ENCODE measurements at places on chromosomes 1 and 21. TPM values are rescaled to one million over a fixed set of nuclear protein-coding genes. Genes with fewer than 3 reads are reported as not detected.

NDUFS5 gene
- 153 TPM for total RNA-seq

MYBPH gene
- total RNA-seq, result not detected

GUCA2A gene
- not detected for total RNA-seq

DNA sequence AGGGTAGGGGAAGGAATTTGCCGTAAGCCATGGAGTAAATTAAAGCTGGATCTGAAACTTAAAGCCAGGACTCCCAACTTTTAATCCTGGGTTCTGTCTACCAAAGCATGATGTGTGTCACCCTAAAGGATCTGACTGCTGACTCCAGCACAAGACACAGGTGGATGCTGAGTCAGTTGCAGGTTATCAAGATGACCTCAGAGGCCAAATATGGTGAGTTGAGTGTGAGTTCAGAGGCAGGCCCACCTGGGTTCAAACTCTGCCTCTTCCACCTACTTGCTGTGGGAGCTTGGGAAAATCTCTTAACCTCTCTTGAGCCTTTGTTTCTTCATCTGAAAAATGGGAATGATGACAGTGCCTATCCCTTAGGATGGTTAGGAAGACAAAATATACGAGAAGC is 16.7 kb upstream of the LDLRAP1 start:
- H3K27me3 ChIP-seq, result no peaks in the 10 kb centered on the region
- no peaks in the 10 kb centered on the region for H3K36me3 ChIP-seq
- H3K4me1 ChIP-seq, result peaks cover 2% of the 10 kb centered on the region
- no peak overlapping the region for H3K27ac ChIP-seq

GRCh38 chr1:7052701-7053100 is 267.4 kb downstream of the CAMTA1 start:
- H3K36me3 ChIP-seq, result no peaks in the 10 kb centered on the region
- H3K27me3 ChIP-seq, result no peaks in the 10 kb centered on the region

DNA sequence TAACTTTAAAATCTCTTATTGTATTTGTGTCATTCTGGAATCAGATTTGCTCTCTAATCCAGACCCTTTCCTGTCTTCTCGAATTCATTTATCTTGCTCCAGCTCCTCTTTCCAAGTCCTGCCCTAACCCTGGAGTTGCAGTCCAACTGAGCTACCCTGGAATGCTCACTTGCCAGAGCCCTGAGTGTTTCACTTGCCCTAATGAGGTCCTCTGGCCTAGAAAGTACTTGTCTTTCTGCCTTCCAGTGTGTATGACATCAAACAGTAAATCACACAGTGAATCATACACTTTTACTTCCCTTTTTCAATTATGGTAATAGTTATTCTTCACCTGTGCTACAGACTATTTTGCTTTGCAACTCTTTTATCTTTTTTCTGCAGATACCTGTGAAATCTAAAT is 96.9 kb downstream of the NEK7 start:
- H3K4me3 ChIP-seq, result no peak overlapping the region
- no peaks in the 10 kb centered on the region for H3K27me3 ChIP-seq
- DNase-seq, result no peak
- H3K27ac ChIP-seq, result peak overlapping the region; percentile 85
- H3K36me3 ChIP-seq, result peaks cover 28% of the 10 kb centered on the region

GRCh38 chr21:17003258-17003615 is 509.6 kb upstream of the CXADR start:
- no peaks in the 10 kb centered on the region for H3K4me1 ChIP-seq
- no peak for DNase-seq
- no peak overlapping the region for H3K27ac ChIP-seq
- H3K4me3 ChIP-seq, result no peak overlapping the region
- no peaks in the 10 kb centered on the region for H3K36me3 ChIP-seq

- H3K36me3 ChIP-seq, result no peaks in the 10 kb centered on the region
- DNase-seq, result no peak
- H3K4me3 ChIP-seq, result no peak overlapping the region
- no peaks in the 10 kb centered on the region for H3K4me1 ChIP-seq
- no peak overlapping the region for H3K27ac ChIP-seq
These were observed 177.1 kb upstream of the RRP15 start for GRCh38 chr1:218108034-218108433.

- no peak overlapping the region for H3K27ac ChIP-seq
- no peak overlapping the region for H3K4me3 ChIP-seq
- DNase-seq, result no peak
- H3K36me3 ChIP-seq, result no peaks in the 10 kb centered on the region
These were observed 41.0 kb upstream of the EPS15 start for GRCh38 chr1:51560034-51560433.

Data from activated CD8-positive, alpha-beta T cell treated with anti-CD3 and anti-CD28 coated beads for 36 hours (primary cell).